Left colon (tissue), 2 donors: ENCODE measurements at places on chromosomes 16 and 17. TPM values are rescaled to one million over a fixed set of nuclear protein-coding genes. Genes with fewer than 3 reads are reported as not detected.

GRCh38 chr16:51984395-51984794 is 562.5 kb downstream of the TOX3 start:
- DNase-seq = no peak

- no peak for DNase-seq
Observed at GRCh38 chr17:4853208-4853671, 20.1 kb downstream of the MINK1 start.

DNA sequence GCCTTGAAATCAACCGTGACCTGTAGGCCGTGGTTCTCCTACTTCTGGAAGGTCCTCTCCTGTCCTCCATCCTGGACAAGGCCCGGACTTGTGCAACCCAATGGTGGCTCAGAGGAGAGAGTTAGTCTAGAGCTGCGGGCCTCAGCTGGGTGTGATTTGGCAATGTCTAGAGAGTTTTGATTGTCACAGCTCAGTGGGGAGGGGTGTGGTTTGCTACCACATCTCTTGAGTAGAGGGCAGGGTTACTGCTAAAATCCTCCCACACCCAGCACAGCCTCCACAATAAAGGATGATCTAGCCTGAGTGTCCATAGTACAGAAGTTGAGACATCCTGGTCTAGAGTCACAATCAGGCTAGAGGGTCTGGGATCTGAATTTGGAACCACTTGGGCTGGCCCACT is 40.3 kb downstream of the MYH13 start:
- DNase-seq = no peak

GRCh38 chr16:77723108-77723514 is 797 bp downstream of the NUDT7 start:
- peak; percentile 28 for DNase-seq

DNA sequence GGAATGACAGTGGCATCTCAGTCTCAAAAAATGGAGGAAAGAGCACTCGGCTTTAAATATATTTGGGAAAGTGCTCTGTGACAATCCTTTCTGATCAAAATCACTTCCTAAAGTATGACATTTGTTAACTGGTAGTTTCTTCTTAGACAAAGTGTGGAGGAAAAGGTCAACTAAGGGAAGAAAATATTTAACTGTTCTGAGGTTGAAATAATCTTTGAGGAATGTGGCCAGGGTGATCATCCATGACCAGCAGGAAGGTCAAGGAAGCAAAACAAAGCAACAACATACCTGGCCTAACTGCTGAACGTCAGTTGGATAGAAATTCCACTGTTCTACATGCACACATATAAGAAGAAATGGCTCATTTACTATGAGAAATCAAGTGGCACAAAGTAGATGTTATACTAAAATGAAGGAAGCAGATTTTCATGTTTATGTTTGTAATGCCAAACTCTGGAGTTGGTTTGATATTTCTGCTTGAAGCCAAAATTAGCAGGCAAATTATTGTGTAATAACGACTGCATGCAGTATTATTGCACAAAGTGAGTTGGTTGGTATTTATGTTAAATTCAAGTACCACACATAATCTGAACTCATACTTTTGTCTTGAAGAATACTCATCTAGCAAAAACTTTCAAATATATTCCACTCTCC is 87.3 kb upstream of the CORO6 start:
- DNase-seq = no peak

- no peak for DNase-seq
Observed at GRCh38 chr16:28937222-28937876, 5.6 kb downstream of the CD19 start.

DNA sequence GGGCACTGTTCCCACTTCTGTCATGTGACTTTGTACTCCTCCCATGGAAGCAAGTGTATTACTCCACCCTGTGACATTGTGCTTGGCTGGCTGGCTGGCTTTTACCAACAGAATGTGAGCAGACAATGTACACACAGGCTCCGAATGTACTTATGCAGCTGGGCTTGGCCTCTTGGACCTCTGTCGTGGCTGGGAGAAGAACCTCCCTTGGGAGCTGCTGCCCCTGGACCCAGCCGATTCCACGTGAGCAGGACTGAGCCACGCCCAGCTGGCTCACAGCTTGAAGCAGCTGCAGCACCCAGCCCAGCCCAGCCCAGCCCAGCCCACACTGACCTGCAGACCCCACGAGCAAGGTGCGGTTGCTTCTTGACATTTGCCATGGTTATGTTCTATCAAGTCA is 177.5 kb downstream of the RBFOX3 start:
- no peak for DNase-seq

GRCh38 chr17:67891481-67892119 is 66.3 kb downstream of the BPTF start:
- DNase-seq = peak; percentile 8

GRCh38 chr16:17768257-17768656 is 297.5 kb upstream of the XYLT1 start:
- no peak for DNase-seq

DNA sequence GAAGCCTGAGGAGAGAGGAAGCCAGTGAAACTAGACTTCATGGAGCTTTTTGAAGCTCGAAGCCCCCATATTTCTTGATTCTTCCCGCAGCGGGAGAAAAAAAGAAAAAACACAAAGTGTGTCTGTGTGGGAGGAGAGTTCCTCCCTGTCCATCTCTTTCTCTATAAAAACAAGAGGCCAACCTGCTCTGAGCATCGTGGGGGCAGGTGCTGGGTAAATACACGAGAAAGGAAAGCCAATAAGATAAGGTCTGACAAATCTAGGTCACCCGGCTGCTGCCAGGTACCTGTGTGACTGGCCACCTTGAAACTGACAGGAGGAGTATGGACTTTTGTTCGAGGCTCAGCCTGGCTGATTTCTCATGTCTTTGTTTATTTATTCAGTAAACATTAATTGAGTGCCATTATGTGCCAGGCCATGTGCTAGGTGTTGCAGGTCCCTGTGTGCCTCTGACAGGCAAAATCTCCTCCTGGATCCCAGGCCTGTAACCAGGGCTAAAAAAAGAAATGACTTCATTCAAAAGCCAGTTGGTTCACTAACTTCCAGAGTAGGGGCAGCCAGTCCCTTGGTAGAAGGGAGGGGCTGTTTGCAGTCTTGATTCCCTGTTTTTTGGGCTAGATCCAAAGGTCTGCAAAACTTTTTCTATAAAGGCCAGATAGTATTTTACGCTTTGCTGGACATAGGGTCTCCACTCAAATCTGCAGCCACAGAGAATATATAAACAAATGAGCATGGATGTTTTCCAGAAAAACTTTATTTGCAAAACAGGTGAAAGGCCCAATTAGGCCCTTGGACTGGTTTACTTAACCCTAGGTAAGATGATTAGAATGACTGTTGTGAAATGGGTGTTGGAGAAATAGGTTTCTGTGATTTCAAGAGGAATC is 35.6 kb downstream of the YPEL2 start:
- DNase-seq = peak; percentile 72

- peak; percentile 56 for DNase-seq
Observed at GRCh38 chr16:84505249-84506187, 1.1 kb upstream of the MEAK7 start.

DNA sequence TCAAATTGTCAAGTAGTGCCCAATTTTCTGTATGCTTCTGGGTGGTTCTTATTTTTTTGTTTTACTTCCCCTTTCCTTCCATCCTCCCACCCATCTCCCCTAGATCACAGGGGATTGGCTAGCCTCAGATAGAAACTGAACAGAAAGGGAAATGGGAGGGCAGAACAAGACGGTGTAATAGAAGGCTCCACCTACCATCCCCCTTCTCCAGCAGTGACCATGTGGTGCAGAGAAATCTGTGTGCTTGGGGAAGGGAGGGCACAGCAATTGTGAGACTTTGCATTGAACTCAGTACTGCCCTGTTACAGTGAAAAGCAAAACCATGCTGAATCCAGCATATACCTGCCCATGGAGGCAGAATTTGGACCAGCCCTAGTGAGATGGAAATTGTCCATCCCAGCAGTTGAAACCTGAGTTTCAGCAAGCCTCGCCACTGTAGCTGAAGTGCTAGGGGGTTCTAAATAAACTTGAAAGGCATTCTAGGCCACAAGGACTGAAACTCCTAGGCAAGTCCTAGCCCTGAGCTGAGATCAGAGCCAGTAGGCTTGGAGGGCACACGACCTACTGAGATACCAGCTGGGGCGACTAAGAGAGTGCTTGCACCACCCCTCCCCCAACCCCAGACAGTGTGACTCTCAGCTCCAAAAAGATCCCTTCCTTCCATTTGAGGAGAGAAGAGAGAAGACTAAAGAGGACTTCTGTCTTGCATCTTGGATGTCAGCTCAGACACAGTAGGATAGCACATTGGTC is 5.2 kb downstream of the SLFN11 start:
- no peak for DNase-seq

OR1D2 gene
- not detected for total RNA-seq

GNG13 gene
- total RNA-seq = 0.53 TPM

CCL17 gene
- total RNA-seq = not detected

MAPT gene
- 2.5 TPM for total RNA-seq
